Activated naive CD8-positive, alpha-beta T cell treated with anti-CD3 and anti-CD28 coated beads for 36 hours (primary cell): ENCODE measurements at places on chromosomes 7 and 10. TPM values are rescaled to one million over a fixed set of nuclear protein-coding genes. Genes with fewer than 3 reads are reported as not detected.

Gene ADAM12
- 0.08 TPM for total RNA-seq

- no peak overlapping the region for H3K4me3 ChIP-seq
- H3K27ac ChIP-seq: no peak overlapping the region
- H3K4me1 ChIP-seq: peaks cover 2% of the 10 kb centered on the region
- no peak for DNase-seq
Measured at GRCh38 chr7:16492513-16493062, 27.1 kb upstream of the SOSTDC1 start.

DNA sequence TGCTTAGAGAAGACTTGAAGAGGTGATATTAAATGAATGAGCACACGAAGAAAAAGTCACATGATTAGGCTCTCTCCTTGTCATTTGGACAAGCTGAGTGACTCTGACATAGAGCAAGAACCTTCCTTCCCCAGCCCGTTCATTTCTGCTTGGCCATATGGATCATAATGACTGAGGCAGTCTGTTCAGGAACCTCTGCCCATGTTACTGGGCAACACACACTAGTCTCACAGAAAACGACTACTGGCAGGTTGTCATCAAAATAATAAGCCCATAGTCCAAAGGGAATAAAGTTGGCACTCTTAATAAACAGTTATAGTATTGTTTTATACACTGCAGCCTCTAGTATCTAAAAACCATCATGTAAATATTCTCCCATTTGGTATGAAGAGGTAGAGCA, 635.0 kb downstream of the REEP3 start:
- no peaks in the 10 kb centered on the region for H3K36me3 ChIP-seq
- no peaks in the 10 kb centered on the region for H3K4me1 ChIP-seq
- H3K4me3 ChIP-seq: no peak overlapping the region
- no peaks in the 10 kb centered on the region for H3K27me3 ChIP-seq

DNA sequence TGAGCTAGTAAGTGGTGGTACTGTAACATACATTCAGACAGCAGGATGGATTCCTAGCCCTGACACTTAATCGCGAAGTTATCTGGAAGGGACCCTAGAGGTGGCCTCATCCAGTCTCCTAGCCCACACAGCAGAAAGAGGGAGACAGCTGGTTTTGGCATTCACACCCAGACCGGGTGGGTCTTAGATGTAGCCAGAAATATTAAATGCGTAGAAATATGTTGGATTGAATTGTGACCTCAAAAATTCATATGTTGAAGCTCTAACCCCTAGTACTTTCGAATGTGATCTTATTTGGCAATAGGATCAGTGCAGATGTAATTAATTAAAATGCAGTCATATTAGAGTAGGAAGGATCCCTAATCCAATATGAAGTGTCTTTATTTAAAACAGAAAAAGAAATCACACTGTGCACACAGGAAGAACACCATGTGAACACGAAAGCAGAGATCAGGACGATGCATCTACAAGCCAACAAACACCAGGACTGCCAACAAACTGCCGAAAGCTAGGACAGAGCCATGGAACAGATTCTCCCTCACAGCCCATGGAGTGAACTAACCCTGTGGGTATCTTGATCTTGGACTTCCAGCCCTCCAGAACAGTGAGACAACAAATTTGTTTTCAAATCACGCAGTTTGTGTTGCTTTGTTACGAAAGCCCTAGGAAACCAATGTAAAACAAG, 2.9 kb upstream of the XPNPEP1 start:
- H3K27me3 ChIP-seq: no peaks in the 10 kb centered on the region
- H3K27ac ChIP-seq: no peak overlapping the region
- H3K36me3 ChIP-seq: peaks cover 9% of the 10 kb centered on the region

DNA sequence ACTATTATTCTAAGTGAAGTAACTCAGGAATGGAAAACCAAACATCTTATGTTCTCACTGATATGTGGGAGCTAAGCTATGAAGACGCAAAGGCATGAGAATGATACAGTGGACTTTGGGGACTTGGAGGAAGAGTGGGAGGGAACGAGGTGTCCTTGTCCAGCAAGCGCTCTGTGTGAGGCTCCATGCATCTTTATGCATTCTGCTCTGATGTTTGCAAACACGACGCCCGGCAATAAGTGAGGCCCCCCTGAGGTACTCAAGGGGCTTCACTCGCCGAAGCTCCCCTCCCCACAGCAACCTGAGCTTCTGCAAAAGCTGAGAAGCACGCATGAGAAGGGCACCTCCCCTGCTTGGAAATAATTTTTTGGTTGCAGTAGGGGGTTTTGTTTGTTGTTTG, 103.3 kb downstream of the LHPP start:
- no peak for DNase-seq
- H3K4me3 ChIP-seq: no peak overlapping the region
- no peak overlapping the region for H3K27ac ChIP-seq
- H3K27me3 ChIP-seq: no peaks in the 10 kb centered on the region
